NCI-H446 (cell line): ENCODE measurements at places on chromosomes 5 and 9.

DNA sequence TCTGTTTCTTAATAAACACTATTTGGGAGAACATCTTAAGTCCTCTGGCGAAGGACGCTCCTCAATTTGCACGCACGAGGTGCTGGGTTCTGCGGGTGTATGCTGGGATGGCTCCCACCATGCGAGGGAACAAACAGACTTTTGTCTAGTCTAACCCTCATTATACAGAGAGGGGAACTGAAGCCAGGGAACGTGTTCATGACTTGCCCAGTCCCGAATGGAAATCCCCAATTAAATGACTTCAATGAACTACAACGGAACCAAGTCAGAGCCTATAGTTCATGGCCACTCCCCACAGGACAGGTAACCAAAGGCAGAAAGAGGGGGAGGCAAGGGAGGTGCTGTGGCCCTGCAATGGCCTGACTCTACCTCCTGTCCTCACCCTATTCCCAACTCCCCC lies 9.3 kb downstream of the TLE1 start:
- no peak for DNase-seq

DNA sequence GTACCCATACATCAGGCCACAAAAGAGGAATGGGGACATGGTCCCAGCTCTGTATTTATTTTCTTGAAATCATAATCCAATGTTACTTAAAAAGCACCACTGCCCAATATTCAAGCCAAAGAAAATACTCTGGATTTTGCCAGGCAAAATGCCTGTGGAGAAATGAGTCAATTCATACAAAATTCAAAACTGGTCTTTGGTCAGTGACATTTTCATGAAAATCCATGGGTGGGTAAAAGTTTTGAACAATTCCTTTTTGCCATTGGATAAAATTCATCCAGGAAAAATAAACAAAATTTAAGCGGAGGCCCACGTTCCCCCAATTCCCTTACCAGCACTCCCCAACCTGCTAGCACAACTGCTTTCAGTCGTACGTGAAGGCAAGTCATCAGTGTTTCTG lies 186.2 kb downstream of the GLIS3 start:
- DNase-seq: no peak

GRCh38 chr5:179322071-179323025 lies 22.9 kb downstream of the ADAMTS2 start:
- DNase-seq: no peak

DNA sequence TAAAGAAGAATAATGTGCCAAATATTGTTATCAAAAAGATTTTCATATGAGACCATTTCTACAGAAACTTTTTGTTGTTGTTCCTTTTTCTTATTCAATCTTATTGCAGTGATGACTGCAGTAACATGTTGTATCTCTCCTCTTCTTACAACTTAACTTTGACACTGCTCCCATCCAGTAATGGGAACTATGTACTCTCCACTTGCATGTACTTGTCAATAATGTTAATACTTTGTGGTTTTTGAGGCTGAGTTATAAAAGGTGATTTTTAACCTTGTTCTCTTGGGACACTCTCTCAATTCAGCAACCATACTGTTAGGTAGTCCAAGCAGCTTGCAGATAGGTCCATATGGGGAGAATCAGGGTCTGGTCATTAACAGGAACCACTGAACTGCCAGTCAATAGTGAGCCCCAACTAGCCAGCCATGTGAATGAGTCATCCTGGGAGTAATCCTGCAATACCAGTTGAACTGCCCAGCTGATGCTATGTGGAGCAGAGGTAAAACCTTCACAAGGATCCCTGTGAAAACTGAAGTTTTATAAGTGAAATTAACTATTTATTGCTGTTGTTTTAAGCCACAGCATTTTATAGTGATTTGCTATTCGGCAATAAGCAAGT lies 199.6 kb upstream of the DAB2 start:
- DNase-seq: no peak

DNA sequence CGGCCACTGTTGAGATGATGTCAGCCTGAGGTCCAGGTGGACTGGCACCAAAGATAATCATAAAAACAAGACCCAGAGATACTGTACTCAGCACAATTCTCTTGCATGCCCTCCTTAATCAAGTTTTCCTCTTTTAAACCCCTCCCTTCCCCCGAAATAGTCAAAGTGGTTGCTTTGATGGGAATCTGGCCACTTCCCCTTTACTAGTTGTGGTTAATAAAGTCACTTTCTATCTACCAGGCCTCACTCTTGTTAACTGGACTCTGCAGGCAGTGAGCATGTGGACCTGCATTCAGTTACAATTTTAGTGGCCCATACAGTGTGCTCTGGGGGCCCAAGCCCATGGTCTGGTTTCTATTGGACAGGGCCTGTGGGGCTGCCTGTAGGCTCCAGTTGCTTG lies 17.5 kb downstream of the FBP2 start:
- DNase-seq: no peak

DNA sequence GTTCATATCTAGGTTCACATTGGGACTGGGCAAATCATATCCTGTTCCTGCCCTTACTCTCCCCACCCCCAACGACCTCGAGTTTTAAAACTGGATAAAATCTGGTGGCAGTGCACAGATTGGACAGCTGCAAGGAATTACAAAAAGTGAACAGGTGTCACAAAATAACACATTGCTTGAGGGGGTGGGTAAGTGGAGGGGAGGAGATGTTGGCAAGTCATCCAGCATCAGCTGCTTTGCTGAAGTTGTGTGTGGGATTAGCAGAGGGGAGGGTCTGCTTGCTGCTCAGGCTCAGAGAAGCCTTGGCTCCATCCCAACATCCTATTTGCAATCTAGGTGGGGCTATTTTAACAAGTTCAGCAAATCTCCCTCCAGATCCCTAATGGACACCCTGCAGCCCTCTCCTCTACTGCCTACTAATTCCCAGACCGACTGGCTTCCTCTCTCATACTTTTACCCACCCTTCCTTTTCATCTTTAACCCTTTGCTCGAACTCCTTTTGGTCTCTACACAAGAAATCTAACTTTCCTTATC lies 39.8 kb upstream of the SLC24A2 start:
- peak; percentile 21 for DNase-seq

GRCh38 chr5:151686674-151687407 lies at the start of gene SPARC:
Gene SPARC, minus strand, starts transcription at chr5:151686915. Its CDS starts 10,727 bp downstream, at chr5:151676188.
- no peak for DNase-seq

DNA sequence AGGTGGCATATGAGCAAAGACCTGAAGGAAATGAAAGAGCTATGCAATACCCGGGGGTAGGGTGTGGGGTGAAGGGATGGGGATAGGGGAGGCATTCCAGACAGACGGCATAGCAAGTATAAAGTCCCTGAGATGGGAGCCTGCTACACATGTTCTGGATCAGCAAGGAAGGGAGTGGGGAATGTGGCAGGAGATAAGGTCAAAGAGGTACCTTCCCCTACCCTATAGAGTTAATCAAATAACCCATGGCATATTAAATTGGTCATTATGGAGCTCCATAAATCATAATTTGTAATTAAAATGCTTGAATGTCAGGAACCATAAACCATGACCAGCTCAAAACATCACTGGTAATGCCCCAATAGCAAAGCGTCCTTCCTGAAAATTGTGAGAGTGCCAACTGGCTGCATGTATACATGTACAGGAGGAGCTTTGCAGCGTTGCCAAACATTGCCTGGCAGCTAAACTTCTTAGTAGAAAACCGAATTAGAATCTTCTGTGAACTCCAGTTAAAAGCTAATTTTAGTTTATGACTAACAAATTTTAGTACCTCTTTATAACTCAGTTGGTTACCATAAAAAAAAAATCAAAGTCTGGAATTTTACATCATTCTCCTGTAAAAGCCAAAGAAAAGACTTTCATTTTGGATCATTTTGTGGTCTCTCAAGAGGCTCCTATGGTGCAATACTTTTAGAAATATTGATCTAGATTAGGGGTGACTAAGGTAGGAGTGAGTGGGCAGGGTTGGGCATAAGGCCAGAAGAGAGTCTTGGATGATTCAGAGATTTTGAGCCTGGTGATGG lies 4.7 kb downstream of the DNAI1 start:
- DNase-seq: peak; percentile 60

DNA sequence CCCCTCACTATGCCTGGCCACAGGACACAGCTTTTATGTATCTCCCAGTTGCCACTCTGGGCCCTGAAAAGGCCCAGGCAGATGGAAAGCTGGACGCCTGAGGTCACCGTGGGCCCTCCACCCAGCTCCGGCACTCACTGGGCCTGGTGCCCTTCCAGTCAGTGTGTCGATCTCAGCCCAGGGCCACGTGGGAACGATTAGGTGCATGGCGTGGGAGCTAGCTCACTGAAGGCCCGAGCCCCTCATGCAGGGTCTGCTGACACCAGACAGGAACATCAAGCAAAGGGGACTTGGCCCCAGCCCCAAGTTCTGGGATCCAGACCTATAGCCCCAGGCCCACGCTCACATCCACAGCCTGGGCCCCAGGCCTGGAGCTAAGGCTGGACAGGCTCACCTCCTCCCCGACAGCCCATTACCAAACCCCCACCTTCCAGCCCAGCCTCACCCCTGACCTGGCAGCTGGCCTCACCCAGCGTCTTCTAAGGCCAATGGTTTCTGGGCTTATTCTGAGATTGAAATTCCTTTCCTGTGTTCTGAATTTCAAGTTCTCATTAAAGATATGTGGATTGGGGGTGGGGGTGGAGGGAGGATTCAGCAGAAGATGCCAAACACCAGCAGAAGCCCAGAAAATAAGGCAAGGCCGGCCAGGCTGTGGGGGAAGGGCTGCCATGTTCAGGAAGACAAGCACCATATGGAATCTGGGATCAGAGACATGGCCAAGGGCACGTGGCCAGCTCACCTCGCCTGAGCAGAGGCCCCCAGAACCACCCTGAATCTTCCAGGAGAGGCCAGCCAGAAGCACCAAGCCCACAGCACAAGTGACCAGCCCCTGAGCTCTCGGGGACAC lies 74.5 kb downstream of the ADAMTS2 start:
- peak; percentile 22 for DNase-seq

- DNase-seq: no peak
Observed at GRCh38 chr5:590346-590745, 21.8 kb upstream of the CEP72 start.

GRCh38 chr5:82526540-82526939 lies 248.4 kb upstream of the RPS23 start:
- DNase-seq: no peak

- no peak for DNase-seq
Observed at GRCh38 chr9:96014078-96014477, 138.6 kb downstream of the ERCC6L2 start.

- DNase-seq: no peak
Observed at GRCh38 chr5:118095115-118095514, 893.2 kb downstream of the DTWD2 start.

DNA sequence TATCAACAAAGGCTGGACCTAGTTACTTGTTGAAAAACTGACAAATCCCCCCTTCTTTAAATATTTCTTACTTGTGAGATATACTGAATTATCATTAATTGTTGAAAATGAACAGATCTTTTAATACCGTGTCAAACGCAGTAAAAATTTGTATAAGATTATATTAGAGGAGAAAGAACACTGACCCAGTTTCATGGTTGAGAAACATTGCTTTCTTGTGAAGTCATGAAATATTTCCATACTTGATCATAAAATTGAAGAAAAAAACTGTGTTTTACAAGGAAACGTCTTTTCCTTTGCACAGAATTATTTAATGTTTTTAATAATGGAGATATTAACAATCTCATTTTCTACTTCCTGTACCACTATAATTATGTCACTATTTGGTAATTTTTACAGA lies 45.8 kb downstream of the MOCS2 start:
- DNase-seq: no peak

GRCh38 chr5:151036556-151036955 lies 16.2 kb downstream of the GPX3 start:
- no peak for DNase-seq

DNA sequence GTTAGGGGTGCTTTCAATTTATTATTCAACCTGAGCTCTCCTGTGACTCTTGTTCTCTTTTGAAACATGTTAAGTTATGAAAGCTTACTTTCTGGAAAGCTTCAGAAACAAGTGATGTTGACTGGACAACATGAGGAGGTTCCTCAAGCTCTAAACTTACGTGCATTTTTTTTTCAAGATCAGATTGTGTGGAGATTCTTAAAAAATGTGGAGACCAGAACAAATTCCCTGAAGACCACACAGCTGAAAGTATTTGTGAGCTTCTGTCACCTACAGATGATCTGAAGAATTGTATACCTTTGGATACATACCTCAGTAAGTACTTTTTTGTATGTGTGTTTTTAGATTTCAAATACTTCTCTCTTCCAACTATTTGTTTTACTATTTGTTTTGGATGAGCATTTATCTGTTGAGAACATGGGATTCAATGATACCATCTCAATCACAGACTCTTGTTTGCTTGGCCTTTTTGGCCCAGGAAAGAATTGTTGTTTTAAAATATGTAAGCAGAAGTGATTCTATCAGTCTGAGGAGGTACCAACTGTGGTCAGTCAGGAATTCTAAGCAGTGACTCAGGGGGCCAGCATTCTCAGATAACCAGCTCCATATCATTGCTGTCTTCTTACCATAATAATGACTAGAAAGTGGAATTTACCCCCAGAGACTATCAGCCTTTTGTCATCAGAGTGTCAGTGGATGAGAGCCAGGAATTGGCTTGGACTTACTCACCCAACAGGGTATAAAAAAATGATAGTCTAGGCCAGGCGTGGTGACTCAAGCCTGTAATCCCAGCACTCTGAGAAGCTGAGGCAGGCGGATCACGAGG lies 34.4 kb upstream of the GLIPR2 start:
- DNase-seq: no peak
